ENCODE measurements at places on chromosomes 2 and 18.

- no peak for DNase-seq
Measured at GRCh38 chr18:79720359-79720733, 40.7 kb downstream of the CTDP1 start.

DNA sequence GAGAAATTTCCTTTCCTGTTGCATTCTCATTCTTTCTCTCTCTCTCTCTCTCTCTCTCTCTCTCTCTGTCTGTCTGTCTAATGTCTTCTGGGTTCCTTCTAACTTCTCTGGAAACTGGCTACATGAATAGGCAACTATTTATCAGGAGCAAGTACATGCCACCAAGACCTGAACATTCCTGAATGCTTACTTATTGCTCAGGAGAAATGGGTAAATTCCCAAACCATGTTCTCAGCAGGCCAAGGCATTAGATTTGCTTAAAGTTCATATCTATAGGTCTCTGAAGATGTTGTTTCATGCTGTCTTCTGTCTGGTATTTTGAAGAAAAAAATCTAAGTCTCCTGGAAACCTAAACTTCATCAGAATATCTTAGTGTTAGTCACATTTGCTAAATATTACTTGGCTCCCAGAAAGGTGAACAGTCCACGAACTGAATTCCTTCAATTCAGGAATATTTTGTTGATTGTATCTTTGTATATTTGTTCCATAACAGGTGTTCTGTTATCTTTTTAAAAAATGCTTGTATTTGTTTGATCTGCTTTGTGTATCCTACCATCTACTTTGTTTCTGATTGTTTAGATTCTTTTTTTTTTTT is 77.2 kb upstream of the FIGN start:
- DNase-seq, result no peak

GRCh38 chr2:78979380-78980151 is 45.9 kb upstream of the REG3G start:
- DNase-seq, result no peak

GRCh38 chr2:213722565-213722964 is 438.3 kb downstream of the SPAG16 start:
- DNase-seq, result no peak

DNA sequence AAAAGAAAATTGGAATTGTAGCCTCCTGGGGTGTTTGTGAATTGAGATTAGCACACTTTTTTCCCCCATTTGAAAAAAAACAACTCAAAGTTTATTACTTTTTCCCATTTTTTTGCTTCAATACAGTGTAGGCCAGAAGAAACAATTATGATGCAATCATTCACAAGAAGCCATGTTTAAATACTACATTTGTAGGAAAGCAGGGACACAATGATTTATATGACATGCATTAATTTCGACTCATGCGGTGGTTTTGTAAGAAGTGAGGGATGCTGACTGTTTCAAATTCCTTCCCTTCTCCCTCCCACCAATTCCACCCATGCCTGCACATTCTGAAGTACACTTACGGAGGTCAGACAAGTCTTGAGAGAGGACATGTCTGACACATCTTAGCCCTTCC is 774.2 kb upstream of the FSHR start:
- no peak for DNase-seq

- DNase-seq, result no peak
Measured at GRCh38 chr18:56986829-56987228, 160.1 kb upstream of the BOD1L2 start.

- no peak for DNase-seq
Measured at GRCh38 chr2:97906307-97906706, 89.4 kb downstream of the TMEM131 start.

- no peak for DNase-seq
Measured at GRCh38 chr2:80292474-80292873, 12.1 kb downstream of the LRRTM1 start.

- no peak for DNase-seq
Measured at GRCh38 chr2:69680001-69680675, 36.6 kb upstream of the AAK1 start.

GRCh38 chr2:216857131-216857550 is 2.7 kb downstream of the TNP1 start:
- DNase-seq, result no peak

- DNase-seq, result no peak
Measured at GRCh38 chr18:62418258-62418657, 93.1 kb downstream of the TNFRSF11A start.

GRCh38 chr18:50053111-50053510 is 141.8 kb downstream of the MYO5B start:
- no peak for DNase-seq

GRCh38 chr18:35642802-35643201 is 61.3 kb downstream of the GALNT1 start:
- DNase-seq, result no peak

- peak; percentile 51 for DNase-seq
Measured at GRCh38 chr18:79496978-79497637, 101.4 kb downstream of the NFATC1 start.
